ENCODE measurements at places on chromosomes 5 and 9.

DNA sequence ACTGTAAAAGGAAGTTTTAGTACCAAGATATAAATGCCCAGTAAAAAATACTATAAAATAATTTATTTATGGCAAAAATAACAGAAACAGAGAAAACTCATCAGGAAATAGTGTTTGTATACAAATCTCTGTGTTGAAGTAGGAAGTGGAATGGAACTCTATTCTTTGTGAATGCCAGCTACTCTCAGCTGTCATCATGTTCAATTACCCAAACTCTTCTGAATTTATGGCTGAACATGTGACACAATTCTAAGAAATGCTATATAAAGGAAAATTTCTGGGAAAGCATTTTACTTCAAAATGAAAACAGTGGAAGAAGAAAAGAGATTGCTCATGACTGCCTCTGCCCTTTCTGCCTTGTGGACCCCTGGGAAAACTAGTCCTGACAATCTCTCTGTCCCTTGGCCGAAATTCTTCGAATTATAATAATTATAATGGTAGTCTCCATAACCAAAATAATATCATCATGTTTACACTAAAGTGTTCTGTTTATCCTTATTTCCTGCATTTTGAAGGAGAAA is 522.3 kb upstream of the ST8SIA4 start:
- no peak for DNase-seq

- DNase-seq = no peak
Observed at GRCh38 chr9:135335691-135336181, 143.8 kb upstream of the PPP1R26 start.

GRCh38 chr9:125202846-125203618 is 2.7 kb downstream of the RABEPK start:
- DNase-seq = no peak

DNA sequence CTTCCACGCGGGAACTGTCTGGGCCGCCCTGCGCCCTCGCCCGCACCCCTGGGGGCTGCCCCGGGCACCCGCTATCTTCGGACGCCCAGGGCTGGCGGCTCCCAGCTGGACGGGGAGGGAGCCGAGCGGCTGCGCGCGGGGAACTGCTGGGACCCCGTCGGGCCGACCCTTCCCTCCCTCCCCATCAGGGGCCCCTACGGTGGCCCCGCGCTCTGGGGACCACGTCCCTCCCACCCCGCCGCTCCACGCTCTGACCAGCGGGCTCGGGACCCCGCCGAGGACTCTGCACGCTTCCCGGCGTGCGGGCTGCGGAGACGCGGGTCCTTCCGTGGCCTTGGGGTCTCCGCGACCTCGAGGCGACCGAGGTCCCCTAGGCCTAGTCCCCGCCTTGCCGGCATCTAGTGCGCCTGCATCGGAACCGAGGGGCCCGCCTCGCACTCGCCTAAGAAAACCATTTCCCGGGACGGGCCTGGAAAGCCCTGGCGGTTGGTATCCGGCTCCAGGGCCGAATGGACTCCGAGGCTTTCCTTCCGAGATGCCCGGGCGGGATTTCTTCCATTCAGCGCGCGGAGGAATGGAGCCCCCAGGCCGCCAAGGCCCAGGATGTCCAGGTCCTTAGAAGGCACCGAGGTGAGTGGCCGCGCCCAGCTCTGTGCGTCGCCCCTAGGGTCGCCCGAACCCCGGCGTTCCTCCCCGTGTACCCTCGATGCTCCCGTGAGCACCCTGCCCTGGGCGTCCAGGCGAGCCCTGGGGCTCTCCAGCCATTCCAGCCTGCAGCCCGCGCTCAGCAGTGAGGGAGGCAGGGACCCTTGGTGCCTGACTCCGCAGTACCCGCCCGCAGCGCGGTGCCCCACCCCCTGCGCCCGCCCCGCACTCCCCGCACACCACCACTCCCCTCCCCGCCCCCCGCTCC is 705 bp upstream of the SLC6A3 start:
- no peak for DNase-seq

DNA sequence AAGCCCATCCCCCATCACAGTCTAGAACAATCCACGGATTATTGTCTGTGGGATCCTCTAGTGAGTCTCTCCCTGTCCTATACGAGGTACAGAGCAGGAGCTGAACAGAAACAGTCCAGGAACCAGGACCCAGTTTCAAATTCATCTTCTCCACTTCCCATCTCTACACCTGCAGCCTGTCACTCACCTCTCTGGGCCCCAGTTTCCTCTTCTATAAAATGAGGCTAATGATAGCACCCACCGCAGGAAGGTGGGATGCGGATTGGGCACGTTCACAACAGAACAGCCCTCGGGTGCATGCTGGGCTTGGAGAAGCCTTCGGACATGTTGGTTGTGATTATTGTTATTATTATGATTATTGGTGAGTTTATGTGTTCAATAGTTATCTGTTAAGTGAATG is 78.5 kb downstream of the ANKRD33B start:
- no peak for DNase-seq

GRCh38 chr9:80787636-80788035 is 901.7 kb downstream of the TLE1 start:
- DNase-seq = no peak

DNA sequence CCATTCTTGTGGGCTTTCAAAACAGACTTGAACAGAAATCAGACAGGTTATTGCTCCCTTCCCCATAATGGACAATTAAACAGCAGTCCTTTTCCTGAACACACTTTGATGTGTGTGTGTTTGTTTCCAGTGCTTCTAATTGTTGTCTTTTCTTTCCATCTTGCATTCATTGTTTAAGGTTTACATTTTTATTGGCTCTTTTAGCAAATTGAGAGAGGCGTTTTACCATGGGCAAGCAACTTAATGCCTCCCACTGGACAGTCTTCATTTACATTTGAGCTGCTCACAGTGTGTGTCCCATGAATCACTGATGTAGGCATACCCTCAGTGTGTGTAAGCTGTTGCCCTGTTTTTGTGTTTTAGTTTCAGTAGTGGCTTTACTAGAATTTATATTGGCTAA is 25.0 kb downstream of the WDR36 start:
- DNase-seq = no peak

Measured in stimulated activated CD8-positive, alpha-beta memory T cell treated with anti-CD3 and anti-CD28 coated beads, Interleukin-7, amount 100 ng/mL, for 1 hour (primary cell).